ENCODE measurements at places on chromosomes 1 and 21.

- no peak for DNase-seq
These were observed 5.8 kb downstream of the ADORA3 start for GRCh38 chr1:111497592-111497991.

GRCh38 chr1:6546326-6546725 is 8.0 kb downstream of the NOL9 start:
- no peak for DNase-seq

DNA sequence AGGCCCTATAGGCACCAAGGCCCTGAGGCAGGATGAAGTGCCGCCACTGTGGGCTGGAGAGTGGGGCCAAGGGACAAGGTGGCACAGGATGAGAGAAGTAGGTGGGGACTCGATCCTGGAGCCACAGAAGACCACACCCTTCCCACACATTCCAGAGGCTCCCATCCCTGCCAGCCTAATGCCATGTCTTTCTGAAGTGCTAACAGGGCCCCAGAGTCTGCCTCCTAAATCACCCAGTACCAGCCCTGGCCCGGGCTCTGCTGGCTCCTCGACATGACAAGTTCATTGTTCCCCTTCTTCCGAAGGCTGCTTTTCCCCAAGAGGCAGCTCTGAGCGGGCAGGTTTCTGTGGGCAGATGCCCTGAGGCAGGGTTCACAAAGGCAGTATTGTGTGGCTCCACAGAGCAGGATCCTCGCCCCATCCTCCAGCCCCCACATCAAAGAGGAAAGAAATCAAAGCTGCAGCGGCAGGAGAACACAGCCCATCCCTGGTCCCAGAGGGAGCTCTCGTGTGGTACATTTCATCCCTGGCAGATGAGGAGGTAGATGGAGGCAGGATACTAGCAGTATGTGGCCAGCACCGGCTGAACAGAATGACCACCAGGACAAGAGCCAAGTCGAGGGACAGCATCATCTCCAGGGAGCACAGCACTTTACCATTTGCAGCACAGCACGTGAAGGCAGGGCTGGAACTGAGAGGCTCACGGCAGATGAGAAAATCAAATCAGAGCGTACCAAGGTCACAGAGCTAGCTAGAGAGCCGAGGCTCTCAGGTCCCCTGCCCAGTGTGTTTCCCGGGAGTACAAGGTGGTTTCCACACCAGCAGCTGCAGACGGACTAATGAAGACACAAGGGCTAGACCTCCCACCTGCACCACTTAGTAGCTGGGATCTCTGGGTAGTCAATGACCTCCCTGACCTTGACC is 64.8 kb downstream of the SYF2 start:
- no peak for DNase-seq

DNA sequence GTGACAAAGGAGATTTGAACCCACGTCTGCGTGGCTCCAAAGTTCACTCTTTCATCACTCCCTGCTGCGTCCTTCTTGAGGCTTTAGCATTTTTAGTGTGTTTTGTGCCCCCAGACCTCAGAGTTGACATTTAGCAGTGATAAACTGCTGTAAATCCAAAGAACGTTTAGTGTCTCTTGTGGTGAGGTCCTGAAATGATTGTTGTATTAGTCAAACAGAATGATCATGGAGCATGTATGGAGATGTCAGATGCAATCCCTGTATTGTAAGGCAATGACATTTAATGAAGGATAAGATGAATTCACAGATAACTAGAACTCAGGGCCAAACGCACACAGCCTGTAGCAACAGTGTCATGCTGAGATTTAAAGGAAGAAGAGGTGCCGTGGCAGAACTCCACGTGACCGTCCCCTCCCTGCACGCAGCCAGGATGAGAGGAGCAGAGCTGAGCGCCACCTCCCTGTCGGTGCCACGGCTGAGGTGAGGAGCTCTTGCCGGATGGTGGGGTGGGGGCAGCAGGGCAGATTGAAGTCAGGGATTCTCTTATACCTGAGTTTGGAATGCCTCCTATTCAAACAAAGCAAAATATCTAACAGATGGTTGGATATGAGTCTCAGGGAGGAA is 30.1 kb downstream of the NTPCR start:
- DNase-seq = no peak

GRCh38 chr1:11473491-11474034 is 5.4 kb upstream of the DISP3 start:
- no peak for DNase-seq

- DNase-seq = no peak
These were observed 114.1 kb upstream of the GALNT2 start for GRCh38 chr1:229952670-229953520.

- no peak for DNase-seq
These were observed 4.1 kb downstream of the WRAP73 start for GRCh38 chr1:3645666-3646355.

- no peak for DNase-seq
These were observed 8.5 kb downstream of the TRIM46 start for GRCh38 chr1:155182052-155182550.

DNA sequence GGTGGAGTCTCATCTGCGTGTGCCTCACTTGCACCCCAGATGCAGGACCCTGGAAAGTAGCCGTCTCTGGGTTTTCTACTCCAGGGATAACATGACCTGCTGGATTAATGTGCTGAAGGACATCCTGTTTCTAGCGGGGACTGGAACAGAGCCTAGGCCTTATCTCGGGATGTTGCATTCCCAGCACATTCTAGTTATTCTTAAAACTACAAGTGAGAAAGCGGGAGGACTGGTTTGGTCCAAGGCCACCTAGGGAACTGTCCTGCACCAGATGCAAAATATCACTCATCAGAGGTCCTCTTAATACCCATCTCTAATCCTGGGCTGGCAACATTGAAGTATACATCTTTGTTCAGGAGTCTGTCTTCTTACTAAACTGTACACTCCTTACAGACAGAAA is 179.9 kb downstream of the ZC3H11B start:
- no peak for DNase-seq

DNA sequence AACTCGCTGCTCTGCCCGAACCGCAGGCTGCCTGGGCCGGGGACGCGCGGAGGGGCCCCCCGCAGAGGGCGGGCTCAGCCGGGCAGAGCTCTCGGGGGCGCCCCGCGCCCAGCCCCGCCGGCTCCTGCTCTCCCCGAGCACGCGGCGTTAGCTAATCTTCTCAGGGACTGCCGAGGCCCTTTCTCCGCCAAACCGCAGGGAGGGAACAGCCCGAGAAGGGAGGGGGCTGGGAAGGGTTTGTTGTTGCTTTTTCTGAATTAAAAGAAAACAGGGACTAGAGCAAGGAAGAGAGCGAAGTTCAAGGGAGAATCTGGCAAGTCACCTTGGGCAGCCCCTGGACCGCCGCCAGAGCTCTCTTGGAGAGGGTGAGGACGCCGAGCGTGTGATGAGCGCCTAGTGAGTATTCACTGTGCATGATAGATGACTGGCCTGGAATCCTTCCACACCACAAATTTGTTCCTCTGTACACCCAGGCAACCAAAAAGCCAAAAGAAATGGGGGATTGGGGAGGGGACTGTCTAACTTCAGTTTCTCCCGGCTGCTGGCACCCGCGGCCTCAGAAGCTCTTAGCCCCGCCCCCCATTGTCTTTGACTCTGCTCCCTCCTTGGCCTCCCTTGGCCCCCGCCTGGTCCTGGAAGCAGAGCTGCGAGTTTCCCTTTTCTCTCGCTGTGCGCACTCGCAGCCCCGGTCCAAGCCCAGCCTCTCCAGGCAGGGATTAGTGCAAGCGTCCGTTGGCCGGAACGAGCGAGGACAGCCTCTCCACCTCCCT is 19.7 kb upstream of the LMX1A start:
- no peak for DNase-seq

DNA sequence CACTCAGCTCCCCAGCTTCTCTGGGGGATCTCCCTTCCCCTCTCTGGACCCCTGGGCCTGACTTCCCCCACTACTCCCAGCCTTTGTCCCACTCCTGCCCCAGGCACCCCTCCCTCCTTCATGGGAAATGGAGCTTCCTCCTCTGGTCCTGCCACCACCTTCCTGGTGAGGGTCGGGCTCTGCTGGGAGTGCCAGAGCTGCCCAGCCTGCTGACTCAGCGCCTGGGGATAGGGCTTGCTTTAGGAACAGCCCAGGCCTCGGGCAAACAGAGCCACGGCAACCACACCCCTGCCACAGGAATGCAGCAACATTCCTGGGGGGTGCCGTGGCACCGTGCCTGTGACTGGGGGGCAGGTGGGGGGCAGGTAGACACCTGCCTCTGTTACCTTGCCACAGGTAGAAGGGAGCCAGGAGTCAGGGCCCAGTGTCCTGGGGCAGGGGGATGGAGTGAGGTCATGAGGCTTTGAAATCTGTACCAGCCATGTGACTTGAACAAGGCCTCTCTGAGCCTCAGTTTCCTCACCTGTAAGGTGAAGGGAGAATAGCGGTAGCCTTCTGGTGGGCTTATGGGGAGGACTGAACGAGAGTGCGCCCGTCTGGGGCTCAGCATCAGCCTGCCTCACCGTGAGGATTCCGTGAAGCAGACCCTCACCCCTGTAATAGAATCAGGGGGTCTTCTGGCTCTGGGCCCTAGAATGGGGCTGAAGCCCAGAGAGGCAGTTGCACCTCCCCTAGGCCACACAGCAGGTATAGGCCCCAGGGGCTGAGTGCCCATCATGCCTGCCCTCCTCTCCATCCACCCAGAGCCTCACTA is 17.8 kb upstream of the EPHA2 start:
- DNase-seq = no peak

DNA sequence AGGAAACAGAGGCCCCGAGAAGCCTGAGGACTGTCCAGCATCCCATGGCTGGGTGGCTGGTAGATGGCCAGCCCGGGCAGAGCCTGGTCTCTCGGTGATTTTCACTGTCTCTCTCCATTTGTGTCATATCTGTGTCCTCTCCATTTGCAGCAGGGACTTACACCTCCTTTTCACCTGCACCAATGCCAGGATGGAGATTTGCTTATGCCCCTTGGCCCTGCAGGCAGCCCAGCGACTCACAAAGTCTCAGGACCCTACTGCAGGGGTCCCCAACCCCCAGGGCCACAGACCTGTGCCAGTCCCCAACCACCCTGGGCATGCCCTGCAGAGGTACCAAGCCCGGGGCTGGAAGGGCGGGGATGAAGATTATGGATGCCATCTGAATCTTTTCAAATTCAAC is 201.6 kb downstream of the RHOU start:
- DNase-seq = no peak

DNA sequence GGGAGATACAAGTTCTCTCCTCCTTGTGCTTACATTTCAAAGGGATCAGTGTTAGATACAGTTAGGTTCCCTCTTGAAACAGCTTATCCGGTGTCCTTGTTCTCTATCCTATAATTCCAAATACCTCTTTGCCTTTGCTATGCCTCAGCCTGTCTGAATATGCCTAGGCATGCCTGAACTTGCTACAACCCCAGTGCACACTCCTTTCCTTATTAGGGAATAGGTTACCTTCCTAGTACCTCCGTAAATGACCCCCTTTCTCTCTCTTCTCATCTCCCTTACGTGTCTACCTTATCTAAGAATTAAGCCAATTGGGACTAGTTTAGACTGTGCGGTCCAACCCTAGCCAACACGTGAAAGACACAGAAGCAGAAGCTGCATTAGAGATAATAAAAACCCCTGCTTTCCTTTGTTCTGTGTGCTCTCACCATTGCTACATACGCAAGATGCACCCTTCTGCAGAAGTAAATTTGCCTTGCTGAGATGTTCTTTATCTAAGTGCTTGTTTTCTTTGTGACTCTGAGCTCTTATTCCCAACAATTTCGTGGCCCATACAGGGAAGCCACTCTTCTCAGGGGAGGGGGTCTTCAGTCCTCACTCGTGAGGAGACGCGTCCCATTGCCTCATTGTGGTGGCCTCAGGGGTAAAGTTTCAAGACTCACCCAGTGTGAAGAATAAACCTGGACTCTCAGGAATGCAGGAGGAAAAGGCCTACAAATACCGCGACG is 802.1 kb downstream of the PLA2G4A start:
- no peak for DNase-seq

DNA sequence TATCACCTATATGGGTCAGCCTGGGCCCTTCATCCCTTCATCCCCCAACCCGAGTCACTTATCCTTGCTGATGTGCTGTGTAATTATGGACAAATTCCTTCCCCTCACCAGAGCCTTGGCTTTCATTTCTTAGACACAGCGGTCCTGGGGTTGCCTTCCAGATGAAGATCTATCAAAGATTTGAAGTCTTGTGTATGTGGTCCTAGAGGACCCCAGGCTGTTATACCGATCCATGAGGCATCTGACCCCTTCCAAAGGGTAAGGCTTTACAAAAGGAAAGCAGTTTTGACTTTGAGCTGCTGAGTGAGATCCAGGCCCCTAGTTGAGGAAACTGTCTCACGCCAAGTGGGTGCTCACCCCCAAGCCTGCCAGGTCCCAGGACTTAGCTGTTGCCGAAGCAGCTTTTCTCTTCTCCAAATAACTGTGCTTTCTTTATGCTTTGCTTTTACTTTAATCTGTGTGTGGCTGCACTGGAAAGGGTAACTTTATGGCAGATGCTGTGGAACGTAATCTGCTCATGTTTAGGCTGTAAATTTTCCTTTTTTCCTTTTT is 37.6 kb downstream of the MAN1C1 start:
- DNase-seq = no peak
